ENCODE measurements at places on chromosomes 5 and 9.

DNA sequence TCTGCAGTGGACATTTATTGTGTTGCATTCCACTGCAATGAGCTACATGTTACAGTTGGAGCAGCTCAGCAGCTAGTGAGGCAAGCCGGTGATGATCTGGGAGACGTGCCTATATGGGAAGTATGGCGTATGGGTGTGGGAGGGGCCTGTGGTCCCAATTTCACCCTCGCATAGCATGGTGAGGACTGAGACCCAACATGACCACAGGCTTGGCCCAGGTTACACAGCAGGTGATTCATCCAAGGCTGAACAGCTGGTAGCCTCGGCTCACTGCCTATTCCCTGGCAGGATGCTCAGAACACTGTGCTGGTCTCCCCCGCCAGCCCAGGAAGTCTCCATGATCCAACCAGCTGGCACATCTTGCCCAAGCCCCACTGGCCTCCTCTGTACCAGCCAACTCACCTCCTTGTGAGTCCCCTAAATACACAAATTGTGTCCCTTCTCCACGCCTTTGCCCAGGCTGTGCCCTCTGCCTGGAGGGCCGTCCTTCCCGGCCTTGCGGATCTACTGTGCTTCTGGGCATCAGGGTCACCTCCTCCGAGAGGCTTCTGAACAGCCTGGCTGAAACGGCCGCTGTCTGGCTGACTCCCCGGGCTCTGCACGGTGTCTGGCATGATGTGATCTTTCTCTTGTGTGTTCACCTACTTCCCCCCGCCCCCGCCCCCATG, 81.4 kb downstream of the NSUN2 start:
- DNase-seq: no peak

GRCh38 chr5:73151766-73152410, 21.1 kb upstream of the TMEM174 start:
- no peak for DNase-seq

- DNase-seq: no peak
Observed at GRCh38 chr5:141951332-141951781, 6.6 kb downstream of the PCDH12 start.

- no peak for DNase-seq
Observed at GRCh38 chr9:79667120-79667519, 95.4 kb downstream of the TLE4 start.

- DNase-seq: no peak
Observed at GRCh38 chr5:128905568-128906110, 59.6 kb upstream of the SLC27A6 start.

DNA sequence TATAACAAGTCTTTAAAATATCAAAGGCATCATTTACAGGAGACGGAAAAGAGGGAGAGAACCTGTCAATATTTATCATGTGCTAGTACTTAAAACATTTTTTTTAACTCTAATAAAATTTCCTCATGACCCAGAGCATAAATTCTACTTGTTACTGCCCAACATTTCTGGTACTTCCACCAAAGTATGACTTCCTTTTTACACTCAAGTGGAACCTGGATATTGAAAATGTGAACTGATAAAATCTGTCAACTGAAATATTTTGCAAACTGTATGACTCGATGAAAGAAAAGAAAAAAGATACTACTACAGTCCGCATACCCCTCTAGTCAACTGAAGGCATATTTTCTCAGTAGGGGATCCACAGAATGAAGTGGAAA, 37.1 kb downstream of the FAM13B start:
- no peak for DNase-seq

- DNase-seq: no peak
Observed at GRCh38 chr9:567128-567746, 274.3 kb upstream of the DMRT1 start.

GRCh38 chr5:146993876-146994530, 115.4 kb upstream of the PPP2R2B start:
- DNase-seq: no peak

- DNase-seq: no peak
Observed at GRCh38 chr5:180235077-180235476, 26.1 kb upstream of the RASGEF1C start.

GRCh38 chr9:92669527-92669889, 423 bp downstream of the IPPK start:
- no peak for DNase-seq

GRCh38 chr5:154737667-154738320, 17.4 kb upstream of the LARP1 start:
- DNase-seq: no peak

DNA sequence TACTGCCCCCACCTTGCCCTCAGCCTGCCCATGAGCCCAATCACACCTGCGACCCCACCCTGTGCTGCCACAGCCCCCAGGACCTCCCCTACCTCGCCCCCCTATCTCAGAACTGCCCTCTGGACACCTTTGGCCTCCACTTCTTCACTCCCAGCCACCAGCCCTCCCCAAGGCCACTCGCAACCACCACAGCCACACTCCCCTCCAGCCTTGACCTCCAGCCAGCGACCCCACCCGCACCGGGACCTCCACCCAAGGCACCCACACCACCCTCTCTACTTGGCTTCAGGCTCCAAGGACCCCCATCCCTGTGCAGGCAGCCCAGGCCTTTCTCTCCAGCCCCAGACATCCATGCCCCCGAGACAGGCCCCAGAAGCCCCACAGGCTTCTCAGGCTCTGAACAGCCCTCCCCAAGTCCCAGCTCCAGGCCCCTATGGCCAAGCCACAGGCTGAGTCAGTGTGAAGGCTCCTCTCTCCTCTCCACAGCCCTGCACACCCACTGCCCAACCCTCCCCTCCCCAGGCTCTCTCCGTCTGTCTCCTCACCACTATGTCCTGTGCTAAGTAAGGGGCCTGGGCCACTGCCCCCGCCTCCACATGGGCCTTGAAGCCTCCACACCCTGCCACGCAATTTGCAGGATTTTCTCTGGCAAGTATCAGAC, 2.0 kb downstream of the AK1 start:
- no peak for DNase-seq

- DNase-seq: no peak
Observed at GRCh38 chr9:125043631-125044030, 99.7 kb downstream of the SCAI start.

DNA sequence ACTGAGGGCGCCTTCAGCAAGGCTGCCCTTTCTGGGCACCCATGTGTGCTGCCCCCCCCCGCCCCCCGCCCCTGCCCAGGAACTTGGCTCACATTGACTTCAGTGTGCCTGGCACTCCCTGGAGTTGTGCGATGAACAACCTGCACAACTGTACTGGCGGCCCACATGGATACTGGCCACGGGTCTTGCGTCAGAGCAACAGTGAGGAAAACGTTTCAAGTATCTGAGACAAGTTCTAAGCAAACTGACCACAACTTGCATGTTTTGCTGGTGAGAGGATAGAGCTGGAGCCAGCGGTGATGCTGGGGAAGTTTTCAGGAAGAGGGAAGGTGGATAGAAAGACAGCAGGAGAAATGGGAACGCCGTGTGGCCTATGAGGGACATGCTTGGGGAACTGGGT, 45.4 kb downstream of the HABP4 start:
- no peak for DNase-seq

- no peak for DNase-seq
Observed at GRCh38 chr9:127485995-127486394, 34.7 kb downstream of the LRSAM1 start.

- DNase-seq: no peak
Observed at GRCh38 chr5:123455095-123455494, 31.9 kb upstream of the CEP120 start.

- no peak for DNase-seq
Observed at GRCh38 chr5:124962735-124963134, 216.3 kb upstream of the ZNF608 start.

GRCh38 chr9:92534674-92535073, 1.1 kb downstream of the ECM2 start:
- DNase-seq: no peak

DNA sequence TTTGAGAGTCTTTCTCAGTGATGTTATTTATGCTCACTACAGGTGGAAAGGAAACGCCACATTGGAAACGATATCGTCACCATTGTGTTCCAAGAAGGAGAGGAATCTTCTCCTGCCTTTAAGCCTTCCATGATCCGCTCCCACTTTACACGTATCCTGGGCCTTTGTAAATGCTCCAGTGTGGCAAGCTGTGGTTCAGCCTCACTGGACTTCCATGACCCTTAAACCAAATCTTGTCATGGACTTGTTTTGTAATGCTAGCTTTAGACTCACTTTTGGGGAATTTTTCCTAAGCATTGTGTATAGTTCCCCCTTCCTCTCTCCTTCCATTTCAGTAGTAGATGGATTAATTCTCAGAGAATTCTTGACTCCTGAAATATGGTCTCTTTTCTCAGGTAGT, 60.9 kb upstream of the SLC2A8 start:
- no peak for DNase-seq

- DNase-seq: no peak
Observed at GRCh38 chr5:54113060-54113459, 197.3 kb downstream of the ARL15 start.

- no peak for DNase-seq
Observed at GRCh38 chr5:137374110-137374714, 124.9 kb downstream of the SPOCK1 start.

DNA sequence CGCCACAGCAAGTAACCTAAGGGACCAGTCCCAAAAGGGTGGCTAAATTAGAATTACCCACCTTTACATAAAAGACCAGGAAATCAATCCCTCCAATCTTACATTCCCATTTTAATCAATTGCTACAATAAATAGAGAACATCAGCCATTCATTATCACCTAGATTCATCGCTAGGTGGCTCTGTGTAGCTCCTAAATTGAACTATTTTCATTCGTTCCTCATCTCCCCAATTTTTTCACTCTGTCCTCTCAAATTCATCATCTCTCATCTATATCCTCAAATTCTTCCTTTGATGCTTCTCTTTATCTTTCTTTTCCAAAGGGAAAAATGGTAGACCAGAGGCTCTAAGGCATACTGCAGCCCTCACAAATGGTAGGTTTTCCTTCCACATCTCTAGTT, 108.2 kb upstream of the TNC start:
- DNase-seq: no peak

- DNase-seq: no peak
Observed at GRCh38 chr5:93381057-93381456, 200.0 kb downstream of the NR2F1-AS1 start.

GRCh38 chr5:130616161-130616560, 548.9 kb downstream of the HINT1 start:
- no peak for DNase-seq

- no peak for DNase-seq
Observed at GRCh38 chr9:121852651-121853616, 201.5 kb downstream of the DAB2IP start.

GRCh38 chr5:61279725-61280124, 52.3 kb upstream of the ZSWIM6 start:
- DNase-seq: no peak

GRCh38 chr5:90590-91547, 1.1 kb upstream of the PLEKHG4B start:
- DNase-seq: no peak

GRCh38 chr9:127216888-127217217, 47.7 kb upstream of the GARNL3 start:
- no peak for DNase-seq

- no peak for DNase-seq
Observed at GRCh38 chr9:71357346-71357745, 235.9 kb upstream of the TRPM3 start.

DNA sequence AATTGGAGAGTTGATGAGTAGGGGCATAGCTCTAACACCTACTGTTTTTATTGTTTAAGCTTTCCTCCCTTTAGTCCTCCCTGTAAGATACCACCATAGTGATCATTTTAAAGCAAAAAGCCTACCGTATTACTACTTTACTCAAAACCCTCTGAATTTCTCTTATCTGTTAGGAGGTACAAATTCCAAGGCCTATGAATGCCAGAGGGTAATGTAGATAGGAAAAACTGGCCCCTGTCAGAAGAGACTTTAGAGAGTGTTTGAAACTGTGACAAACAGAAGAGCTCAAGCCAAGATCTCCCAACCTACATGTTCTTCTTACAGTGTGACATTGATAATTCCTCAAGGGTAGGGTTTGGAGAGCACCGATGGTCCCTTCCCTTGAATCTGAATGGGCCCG, 7.2 kb upstream of the SLC44A1 start:
- no peak for DNase-seq

- DNase-seq: no peak
Observed at GRCh38 chr9:127334725-127335124, 62.2 kb upstream of the SLC2A8 start.

GRCh38 chr5:150632305-150633160, 7.9 kb upstream of the SYNPO start:
- DNase-seq: no peak

DNA sequence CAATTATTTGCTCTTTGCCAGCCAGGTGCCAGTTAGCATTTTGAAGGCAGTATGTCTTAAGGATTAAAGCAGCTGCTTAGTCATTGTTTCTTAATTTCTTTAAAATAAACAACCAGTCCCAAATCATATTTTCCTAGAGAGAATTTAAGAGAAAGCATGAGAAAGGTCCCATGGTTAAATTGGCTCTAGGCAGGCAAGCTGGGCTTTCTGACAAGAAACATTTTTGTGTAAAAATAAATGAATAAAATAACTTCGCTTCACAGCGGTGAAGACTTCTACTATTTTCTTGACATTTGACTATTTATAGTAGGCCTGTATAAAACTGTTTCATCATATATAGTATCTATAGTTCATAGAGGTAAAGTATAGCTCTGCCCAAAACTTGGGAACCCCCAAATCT, 617.7 kb upstream of the C9orf72 start:
- no peak for DNase-seq

GRCh38 chr5:147408980-147409379, 100.9 kb downstream of the DPYSL3 start:
- DNase-seq: no peak

- DNase-seq: no peak
Observed at GRCh38 chr5:38666668-38667498, 110.4 kb upstream of the LIFR start.

DNA sequence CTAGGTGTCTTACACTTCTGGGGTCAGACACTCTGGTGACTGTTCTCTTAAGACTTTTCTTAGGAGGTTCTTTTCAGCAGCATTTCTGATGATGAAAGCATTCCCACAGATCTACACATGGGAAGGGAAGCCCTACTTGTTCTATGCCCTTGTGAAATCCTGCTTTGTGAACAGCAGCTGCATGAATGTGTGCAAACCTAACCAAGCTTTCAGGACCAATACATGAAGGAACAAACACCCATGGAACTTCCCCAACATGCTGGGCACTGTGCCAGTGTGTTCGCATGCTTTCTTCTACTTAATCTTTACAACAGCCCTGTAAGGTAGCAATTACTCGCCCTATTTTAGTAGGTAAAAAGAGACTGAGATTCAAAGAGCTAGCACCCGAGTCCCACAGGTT, 439.9 kb upstream of the KLF4 start:
- no peak for DNase-seq

DNA sequence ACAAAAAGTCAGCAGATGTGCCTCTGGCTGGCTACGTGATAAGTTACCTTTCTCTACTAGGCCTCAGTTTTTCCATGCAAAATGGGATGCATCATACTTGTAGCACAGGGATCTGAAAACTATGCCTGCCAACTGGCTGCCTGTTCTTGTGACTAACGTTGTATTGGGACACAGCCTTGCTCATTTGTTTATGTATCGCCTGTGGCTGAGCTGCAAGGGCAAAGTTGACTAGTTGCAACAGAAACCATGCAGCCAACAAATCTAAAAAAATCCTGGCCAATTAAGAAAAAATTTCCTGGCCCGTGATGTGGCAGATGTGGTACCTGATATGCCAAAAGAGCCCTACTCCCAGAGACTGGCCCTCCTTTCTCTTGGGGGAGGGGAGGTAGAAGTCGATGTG, 131.3 kb downstream of the SEC61B start:
- no peak for DNase-seq

GRCh38 chr9:114467226-114467750, 38.0 kb downstream of the WHRN start:
- no peak for DNase-seq

- no peak for DNase-seq
Observed at GRCh38 chr9:127058011-127058644, 64.3 kb downstream of the ANGPTL2 start.

GRCh38 chr9:95494022-95494415, 22.8 kb downstream of the PTCH1 start:
- DNase-seq: no peak

Measured in esophagus squamous epithelium (tissue), 5 donors.